ENCODE measurements at places on chromosomes 13 and 19. TPM values are rescaled to one million over a fixed set of nuclear protein-coding genes. Genes with fewer than 3 reads are reported as not detected.

- peak; percentile 71 for DNase-seq
Observed at GRCh38 chr13:39616087-39616694, 13.2 kb upstream of the LHFPL6 start.

DNA sequence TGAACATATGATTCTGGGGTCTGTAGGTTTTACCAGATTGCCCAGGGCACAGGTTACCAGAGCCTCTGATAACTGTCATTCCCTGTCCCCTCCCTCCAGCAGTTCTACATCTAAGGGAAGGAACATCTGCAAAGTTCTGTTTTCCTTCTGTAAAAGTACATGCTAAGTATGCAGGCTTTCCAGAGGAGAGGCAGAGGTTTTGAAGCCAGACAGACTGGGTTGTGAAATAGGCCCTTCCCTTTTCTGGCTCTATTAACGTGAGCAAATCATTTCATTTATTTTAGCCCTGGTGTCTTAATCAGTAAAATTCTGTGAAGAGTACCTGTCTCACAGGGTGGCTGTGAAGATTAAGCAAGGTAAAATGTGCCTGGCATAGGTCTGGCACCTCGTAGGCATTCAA is 66.1 kb upstream of the C1QTNF9 start:
- DNase-seq, result no peak

Gene HSPB6
- polyA plus RNA-seq, result 34.1 TPM

DNA sequence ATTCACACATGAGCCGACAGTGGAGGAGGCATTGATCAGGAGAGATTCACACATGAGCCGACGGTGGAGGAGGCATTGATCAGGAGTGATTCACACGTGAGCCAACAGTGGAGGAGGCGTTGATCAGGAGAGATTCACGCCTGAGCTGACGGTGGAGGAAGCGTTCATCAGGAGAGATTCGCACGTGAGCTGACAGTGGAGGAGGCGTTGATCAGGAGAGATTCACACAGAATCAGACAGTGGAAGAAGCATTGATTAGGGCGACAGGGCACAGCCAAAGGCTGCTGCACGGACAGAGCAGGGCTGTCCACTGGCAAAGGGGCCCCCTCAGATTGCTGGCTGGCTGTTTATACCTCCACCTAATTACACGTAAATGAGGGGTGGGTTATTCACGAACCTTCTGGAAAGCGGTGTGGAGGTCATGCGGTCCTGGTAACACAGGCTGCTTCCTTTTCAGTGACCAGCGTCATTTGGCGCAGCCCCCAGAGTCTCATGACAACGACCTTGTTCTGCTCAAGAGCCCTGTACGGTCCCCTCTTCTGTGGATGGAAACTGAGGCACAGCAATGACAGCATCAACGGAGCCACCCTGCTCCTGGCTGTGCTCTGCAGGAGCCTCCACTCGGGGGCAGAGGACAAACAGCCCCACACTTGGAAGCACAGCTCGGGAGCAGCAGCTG is 50.6 kb upstream of the GAS6 start:
- no peak for DNase-seq

Gene LILRB5
- polyA plus RNA-seq, result 2.2 TPM

DNA sequence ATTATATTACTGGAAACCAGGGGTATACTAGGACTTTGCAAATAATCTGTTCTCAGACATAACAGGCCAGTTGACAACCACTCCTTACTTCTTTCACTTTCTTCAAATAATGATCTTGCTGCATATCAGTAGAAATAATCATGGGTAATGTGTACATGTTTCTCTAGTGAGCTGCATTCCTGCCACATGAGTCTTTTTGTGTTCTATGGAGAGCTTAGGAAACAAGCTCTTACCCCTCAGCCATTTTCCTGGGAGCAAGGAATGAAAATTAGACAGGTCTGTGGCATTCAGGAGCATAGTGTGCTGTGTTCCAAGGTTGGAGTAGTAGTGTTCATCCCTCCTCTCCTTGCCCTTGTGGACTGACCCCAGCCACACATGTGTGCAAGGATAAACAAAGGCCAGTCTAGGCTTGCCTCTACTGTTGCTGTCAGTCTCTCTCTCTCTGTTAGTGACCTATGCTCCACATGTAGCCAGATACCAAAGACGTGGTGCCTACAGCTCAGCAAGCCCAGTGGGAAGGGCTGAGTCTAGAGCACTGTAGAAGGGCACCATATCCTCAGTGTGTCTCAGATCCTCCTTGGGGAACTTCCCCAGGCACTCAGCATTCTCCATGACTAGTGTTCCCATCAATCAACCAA is 11.5 kb upstream of the OXGR1 start:
- no peak for DNase-seq

GRCh38 chr13:59210543-59210942 is 953.2 kb downstream of the DIAPH3 start:
- peak; percentile 27 for DNase-seq

DNA sequence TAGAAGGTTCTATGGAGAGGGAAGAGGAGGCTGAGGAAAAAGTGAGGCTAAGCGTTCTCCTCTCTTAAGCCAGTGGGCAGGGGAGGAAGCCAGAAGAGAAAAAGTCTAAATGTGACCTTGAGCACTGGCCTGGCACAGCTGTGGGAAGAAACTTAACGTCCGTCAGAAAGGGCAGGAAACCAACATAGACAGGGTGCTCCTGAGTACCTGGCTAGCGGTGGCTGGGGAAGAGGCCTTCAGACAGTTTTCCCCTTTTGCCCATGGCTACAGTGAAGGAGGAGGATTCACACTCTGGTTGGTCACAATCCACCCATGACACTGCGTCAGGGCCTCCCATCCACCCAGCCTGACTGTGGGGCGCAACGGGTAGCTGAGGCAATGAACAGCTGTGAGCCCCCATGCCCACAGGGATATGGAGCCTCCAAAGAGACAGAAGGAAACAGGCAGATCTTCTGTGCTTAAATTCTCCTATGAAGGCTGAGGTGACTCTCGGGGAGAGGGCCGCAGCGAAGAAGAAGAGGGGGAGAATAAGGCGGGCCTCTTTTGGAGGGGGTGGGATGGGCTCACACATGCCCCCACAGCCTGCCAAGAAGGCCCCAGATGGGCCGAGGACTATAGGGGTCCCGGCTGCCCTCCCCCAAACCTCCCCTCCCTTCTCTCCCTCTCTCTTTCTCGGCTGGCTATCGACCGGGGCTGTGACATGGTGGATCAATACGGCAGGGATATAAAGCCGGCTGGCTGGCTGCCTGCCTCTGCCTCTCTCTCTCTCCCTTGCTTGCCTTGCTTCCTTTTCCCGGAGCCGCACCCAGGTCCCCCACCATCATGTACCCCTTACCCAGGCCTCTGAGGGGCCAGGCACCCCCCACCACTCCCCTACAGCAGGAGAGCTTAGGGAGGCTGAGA is 19.8 kb upstream of the POU2F2 start:
- no peak for DNase-seq

GRCh38 chr13:96860882-96861281 is 133.4 kb downstream of the OXGR1 start:
- DNase-seq, result no peak

GRCh38 chr13:24473686-24474085 is 38.9 kb downstream of the PARP4 start:
- no peak for DNase-seq

GRCh38 chr19:33638167-33639034 is 16.6 kb downstream of the CHST8 start:
- no peak for DNase-seq

DNA sequence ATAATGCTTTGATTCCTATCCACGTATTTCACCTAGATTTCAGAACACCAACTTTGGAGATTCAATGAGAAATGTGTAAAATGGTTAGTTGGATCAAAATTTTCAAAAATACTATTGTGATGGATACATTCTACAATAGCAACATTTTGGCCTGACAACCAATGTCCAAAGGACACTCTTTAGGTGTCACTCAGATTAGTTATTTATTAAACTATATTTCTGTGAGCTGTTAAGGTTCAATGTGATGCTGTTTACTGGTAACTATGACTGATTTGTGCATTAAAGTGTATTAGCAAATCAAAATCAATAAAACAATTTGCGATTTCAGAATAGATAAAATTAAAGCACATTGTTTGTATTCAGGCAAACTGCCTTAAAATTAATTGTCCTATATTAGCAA is 149.8 kb downstream of the PCDH9 start:
- DNase-seq, result no peak

- no peak for DNase-seq
Observed at GRCh38 chr13:23847497-23847896, 41.7 kb downstream of the MIPEP start.

GRCh38 chr13:45333251-45333976 is 7.6 kb downstream of the TPT1 start:
- DNase-seq, result no peak

Gene ZNF536
- polyA plus RNA-seq, result 2.1 TPM

Gene SF3A2
- polyA plus RNA-seq, result 99.8 TPM

- no peak for DNase-seq
Observed at GRCh38 chr13:30240608-30241007, 66.7 kb downstream of the KATNAL1 start.

- DNase-seq, result no peak
Observed at GRCh38 chr13:96781141-96781540, 213.1 kb downstream of the OXGR1 start.

- DNase-seq, result no peak
Observed at GRCh38 chr19:46717716-46718143, 816 bp upstream of the PRKD2 start.

Gene TEX101
- not detected for polyA plus RNA-seq

Gene B3GNT3
- polyA plus RNA-seq, result 13.3 TPM

DNA sequence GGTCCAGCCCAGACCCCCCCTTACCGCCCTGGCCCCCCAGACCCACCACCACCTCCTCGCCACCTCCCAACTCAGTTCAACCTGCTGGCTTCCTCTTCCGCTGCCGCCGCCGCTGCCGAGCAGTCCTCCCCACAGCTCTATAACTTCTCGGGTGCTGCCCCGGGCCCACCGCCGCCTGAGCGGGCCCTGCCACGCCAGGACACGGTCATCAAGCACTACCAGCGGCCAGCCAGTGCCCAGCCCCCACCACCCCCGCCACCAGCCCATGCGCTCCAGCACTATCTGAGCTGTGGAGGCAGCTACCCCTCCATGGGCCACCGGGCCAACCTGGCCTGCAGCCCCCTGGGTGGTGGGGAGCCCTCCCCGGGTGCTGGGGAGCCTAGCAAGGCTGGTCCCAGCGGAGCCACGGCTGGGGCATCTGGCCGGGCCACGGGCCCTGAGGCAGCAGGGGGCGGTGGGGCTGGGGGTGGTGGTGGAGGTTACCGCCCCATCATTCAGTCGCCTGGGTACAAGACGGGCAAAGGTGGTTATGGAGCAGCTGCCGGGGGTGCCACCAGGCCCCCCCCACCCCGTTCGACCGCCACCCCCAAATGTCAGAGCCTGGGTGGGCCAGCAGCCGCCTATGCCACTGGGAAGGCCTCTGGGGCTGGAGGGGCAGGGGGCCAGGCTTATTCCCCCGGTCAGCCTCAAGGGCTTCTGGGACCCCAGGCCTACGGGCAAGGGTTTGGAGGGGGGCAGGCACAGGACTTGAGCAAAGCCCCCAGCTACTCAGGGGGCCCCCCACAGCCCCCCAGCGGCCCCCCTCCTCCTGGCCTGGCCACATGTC is 4.2 kb downstream of the PRR12 start:
- no peak for DNase-seq

Measured in renal pelvis (tissue), 12 donors.